ENCODE measurements at places on chromosomes 3 and 15.

DNA sequence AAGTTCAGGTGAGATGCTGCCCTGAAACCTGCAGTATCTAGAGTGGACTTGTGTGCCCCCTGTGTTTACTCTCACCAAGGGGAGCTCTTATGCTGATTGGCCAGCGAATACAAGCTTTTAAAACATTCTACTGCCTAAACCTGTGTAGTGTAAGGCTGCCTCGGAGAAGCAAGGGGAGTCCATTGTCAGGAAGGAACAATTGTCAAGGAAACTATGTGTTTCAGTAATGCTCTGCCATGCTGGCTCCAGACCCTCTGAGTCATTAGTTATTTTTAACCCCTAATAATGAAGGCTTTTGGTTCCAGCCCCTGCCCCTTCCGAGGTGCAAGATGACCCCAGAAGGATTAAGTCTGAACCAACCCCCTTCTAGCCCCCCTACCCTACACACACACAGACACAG is 66.1 kb upstream of the CHMP2B start:
- no peak for DNase-seq

DNA sequence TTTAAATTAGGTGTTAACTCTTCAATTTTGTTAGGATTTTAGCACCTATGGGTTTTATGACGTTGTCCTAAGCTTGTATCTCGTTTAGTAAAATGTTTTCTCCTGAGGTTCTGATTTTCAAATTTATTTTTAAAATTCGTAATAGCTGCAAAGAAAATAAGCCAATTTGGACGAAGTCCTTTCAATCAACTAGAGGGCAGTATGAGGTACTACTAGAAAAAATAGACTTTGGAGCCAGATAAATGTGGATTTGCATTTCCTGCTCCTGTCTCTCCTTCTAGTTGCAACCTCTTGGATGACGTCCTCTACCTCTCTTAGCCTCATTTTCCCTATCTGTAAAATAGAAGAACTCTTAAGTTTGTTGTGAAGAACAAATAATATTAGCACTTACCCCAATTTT is 81.1 kb downstream of the SLTM start:
- no peak for DNase-seq

- peak; percentile 8 for DNase-seq
Measured at GRCh38 chr3:4426782-4427344, 40.2 kb downstream of the SUMF1 start.

GRCh38 chr3:74500257-74500656 is 114.2 kb downstream of the CNTN3 start:
- no peak for DNase-seq

- DNase-seq, result no peak
Measured at GRCh38 chr3:165635791-165636683, 201.2 kb downstream of the BCHE start.

- no peak for DNase-seq
Measured at GRCh38 chr3:44050867-44051266, 190.8 kb upstream of the TOPAZ1 start.

DNA sequence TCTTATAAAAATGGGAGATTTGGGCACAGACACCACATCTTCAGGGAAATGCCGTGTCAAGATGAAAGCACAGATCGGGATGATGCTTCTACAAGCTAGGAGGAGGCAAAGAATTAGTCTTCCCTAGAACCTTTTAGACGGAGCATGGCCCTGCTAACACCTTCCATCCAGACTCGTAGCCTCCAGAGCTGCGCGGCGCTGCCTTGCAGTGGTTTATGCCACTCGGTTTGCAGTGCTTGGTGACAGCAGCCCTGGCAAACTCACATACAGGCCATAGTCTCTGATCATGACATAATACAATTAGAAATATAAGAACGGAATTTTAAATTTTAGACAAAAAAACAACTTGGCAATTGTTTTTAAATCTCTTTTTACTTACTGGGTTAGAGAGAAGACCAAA is 37.1 kb upstream of the SLC41A3 start:
- DNase-seq, result no peak
